Right renal pelvis (tissue), 4 donors: ENCODE measurements at places on chromosomes 13 and 19. TPM values are rescaled to one million over a fixed set of nuclear protein-coding genes. Genes with fewer than 3 reads are reported as not detected.

The NAPSA gene
- polyA plus RNA-seq = 11.2 TPM

The KLK14 gene
- polyA plus RNA-seq = 0.27 TPM

GRCh38 chr19:45826934-45827333 is 11.8 kb upstream of the RSPH6A start:
- DNase-seq = no peak

DNA sequence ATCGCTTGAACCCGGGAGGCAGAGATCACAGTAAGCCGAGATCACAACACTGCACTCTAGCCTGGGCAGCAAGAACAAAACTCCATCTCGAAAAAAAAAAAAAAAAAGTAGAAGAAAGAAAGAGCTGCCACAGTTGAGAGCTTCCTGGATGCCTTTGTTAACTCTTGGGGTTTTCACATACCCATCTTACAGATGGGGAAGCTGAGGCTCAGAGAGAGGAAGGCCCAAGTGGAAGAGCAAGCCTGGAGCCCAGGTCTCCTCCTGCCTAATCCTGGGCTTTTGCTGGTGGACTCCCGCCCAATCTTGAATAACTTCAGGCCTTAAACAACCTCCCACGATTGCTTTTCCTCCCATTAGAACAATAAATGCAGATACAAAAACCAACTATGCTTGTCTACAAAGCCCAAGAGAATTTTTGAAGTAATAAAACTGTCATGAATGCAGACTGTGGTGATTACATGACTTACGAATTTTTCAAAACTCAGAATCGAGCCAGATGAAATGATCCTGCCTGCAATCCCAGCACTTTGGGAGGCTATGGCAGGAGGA is 41.7 kb downstream of the LTBP4 start:
- DNase-seq = no peak

- no peak for DNase-seq
These were observed 505 bp upstream of the ZIC2 start for GRCh38 chr13:99980824-99981734.

DNA sequence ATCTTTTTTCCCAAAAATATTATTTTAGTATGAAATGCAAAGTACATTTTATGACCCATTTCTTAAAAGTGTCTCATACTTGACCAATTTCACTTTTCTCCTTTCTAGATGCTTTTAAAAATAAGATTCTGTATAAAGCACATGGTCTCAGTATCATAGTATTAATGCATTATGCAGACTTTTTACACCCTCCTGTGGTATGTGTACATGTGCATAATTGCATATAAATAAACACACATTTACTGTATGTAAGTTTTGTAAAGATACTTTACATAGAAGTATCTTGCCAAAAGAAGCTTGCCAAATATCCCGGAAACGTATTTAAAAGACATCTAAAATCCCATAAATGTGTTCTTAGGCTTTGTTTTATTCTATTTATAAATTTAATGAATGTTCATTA is 85.1 kb upstream of the MAB21L1 start:
- no peak for DNase-seq

GRCh38 chr19:19464339-19465098 is 50.8 kb downstream of the TSSK6 start:
- peak; percentile 67 for DNase-seq

GRCh38 chr19:18091217-18091608 is 4.5 kb upstream of the IL12RB1 start:
- DNase-seq = no peak

- no peak for DNase-seq
These were observed 1189.6 kb downstream of the PCDH9 start for GRCh38 chr13:66040506-66040905.

DNA sequence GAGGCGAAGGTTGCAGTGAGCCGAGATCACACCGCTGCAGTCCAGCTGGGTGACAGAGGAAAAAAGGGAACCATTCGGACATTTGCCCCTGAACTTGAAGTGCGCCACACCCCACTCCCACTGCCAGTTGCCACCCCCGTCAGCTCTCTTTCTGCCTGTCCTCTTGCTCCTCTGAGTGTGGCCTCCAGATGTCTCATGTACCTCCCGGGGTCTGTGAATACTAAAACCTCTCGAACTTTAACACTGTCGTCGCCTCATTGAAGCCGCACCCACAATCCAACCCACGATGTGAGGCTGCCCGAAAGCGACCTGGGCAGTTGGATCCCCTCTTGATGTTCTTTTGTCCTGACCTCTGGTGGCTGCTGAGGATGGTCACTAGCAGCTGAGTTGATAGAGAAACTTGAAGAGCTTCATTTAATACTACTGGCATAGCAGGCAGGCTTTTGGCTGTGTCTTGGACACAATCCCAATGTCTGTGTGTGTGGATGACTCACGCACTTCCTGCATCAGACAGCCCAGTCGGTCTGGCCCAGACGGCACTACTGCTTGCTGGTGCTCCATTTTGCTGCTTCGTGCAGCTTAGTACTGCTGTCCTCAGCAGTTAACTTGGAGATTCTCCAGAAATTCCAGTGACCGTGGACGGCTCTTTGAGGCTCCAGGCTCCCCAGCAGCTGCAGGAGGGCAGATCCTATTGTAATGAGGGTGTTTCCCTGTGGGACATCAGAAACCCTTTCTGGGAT is 4.2 kb downstream of the FPR3 start:
- DNase-seq = no peak
